ENCODE measurements at places on chromosomes 6 and 20.
A peak's percentile ranks its signal among the peaks of the same experiment; 100 is the strongest.

- DNase-seq, result peak; percentile 75
These were observed 211.1 kb downstream of the ANKRD60 start for GRCh38 chr20:58017231-58017969.

- DNase-seq, result no peak
These were observed 113.7 kb upstream of the F13A1 start for GRCh38 chr6:6434151-6434550.

GRCh38 chr6:74115674-74116073 lies 419.7 kb downstream of the CD109 start:
- no peak for DNase-seq

DNA sequence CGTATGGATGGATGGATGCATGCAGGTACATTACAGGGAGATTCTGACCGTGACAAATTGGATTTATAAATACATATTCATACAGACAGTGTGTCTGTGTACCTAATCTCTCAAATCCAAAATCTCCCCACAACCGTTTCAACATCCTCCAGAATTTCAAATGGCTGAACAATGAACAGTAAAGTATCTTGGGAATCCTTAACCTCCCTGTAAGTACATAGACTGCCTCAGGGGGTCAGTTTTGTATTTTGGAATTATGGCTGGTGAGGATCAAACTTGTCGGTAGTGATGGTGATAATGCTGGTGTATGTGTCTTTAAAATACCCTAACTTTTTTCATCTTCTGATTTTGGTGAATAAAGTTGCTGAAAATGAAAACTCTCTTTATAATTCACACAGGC lies 246.2 kb downstream of the FOXC1 start:
- no peak for DNase-seq

- DNase-seq, result no peak
These were observed 198.2 kb downstream of the WDR27 start for GRCh38 chr6:169503422-169504152.

GRCh38 chr20:35560105-35560511 lies 18.2 kb downstream of the ERGIC3 start:
- DNase-seq, result no peak

GRCh38 chr6:91376686-91377085 lies 789.8 kb upstream of the MAP3K7 start:
- no peak for DNase-seq

DNA sequence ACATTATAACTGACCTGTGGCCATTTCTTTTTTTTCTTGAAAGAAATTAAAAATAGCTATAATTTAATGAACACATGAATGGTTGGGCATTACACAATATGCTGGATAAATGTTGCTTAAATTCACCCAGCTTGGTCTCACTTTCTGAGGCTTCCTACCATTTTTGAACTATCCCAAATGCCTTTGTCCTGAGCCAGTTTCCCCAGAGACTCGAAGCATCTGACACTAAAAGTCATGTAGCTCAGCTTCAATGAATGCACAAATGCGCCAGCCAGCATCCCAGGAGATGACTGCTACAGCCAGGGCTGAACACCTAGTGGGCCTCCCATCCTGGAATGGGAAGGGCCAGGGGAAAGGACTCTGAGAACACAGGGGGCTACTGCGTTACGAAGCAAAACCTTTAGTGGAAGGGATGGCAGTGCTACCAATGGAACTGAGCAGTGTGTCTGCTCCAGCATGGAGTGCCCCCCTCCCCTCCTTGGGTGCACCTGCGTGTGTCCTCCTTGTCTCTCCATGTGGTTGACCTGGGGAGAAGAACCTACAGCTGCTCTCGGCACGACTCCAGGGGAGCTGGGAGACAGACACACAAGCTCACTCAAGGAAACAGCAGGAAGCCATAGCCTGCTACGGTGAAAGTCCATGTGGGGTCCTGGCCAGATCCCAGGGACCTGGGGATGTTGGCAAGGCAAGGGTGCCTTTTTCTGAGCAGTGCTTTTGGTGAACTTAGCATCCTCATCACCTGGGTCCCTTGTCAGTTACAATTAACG lies 60.9 kb downstream of the IRF4 start:
- DNase-seq, result no peak

DNA sequence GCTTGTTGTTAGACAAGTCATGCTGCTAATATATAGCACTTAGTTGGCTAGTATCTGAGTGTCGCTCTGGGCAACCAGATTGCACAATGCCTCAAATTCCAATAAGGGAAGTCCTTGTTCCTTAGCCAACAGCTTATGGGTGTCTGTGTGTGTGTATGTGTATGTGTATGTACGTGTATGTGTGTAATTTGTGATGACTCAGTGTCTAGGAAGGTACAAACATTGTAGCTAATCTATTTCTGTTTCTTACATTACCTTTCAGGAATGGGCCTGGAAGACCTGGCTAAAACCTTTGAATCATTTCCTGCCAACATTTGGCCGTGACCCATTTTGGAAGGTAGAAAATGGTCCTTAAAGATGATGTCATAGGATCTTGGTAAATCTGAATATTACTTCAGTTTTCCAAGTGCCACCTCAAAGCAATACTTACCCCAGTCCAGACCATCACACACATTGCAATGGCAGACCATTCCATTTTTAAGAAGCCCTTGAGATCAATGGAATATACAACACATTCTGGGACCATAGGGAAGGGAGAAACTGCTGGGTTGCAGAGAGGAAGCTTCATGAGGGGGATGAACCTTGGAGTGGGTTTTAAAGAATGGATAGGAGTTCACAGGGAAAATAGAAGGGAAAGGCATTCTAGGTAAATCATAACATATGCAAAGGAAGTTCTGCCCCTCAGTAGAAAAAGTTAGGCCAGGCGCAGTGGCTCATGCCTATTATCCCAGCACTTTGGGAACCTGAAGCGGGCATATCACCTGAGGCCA lies 25.1 kb downstream of the NEDD9 start:
- DNase-seq, result no peak

GRCh38 chr6:67300430-67301040 lies 1334.5 kb upstream of the ADGRB3 start:
- no peak for DNase-seq

DNA sequence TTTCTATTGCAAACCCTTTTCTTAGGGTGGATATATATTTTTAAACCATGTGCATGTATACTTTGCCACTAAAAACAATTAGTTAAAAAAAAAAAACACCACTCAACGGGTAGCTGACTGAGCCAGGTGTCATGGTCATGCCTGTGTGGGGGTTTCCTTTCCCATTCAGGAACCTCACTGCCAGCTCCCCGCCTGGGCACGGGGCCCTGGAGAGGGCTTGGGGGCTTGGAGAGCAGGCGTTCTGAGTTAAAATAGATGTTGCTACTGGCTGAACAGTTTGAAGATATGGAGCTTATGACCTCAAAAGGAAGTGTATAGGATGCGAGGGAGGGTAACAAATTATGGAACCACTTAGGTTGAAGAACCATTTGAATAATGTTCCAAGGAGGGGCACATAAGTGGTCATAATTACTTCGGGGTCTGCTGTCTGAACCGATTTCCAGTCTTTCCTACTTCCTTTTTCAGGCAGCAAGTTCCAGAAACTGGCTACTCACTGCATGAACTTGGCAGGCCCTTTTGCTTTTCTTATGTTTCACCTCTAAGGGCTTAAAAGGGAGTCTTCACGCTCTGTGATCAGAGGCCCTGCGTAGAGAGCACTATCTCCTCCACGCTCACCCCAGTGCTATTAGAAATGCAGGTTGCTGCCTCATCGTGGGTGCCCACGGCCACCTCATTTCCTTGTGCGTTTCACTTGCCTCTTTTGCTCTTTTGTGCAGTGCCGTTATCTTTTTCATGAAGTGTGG lies 9.9 kb downstream of the STX16 start:
- no peak for DNase-seq

- no peak for DNase-seq
These were observed 124.2 kb downstream of the SLC24A3 start for GRCh38 chr20:19336631-19337030.

GRCh38 chr6:92541448-92542060 lies 877.8 kb downstream of the EPHA7 start:
- no peak for DNase-seq

DNA sequence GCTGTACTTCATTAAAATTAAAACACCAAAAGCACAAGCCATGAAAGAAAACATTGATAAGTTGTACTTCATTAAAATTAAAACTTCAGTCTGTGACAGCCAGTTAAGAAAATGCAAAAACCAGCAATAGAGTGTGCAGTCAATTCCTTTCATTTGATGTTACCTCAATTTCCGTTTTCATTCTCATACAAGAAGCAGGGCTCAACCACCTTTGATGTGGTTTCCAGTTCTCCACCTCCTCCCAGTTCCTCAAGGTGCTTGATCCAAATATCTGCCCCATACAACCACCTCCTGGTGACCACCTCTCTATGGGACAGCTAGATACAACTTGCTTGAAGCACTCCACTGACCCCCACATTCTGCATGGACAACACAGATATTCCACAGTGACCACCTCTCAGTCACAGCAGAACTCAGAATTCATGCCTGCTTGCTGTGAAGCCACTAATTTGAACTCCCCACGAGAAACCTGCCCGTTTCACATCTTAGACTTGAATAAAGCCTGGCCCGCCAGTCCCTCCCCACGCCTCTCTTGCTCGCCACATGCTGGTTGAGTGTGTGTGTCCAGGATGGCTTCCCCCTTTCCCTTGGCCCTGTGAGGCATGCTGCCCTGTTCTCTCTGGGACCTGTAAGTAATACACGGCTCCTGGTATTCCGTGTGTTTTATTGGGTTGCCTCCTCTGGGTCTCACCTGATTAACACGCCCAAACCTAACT lies 66.1 kb downstream of the FAM50B start:
- no peak for DNase-seq

GRCh38 chr6:39424831-39425230 lies 102.3 kb upstream of the KCNK16 start:
- DNase-seq, result no peak

- DNase-seq, result no peak
These were observed 927 bp downstream of the ASXL1 start for GRCh38 chr20:32358883-32359632.

- DNase-seq, result no peak
These were observed 216.8 kb downstream of the LAMA2 start for GRCh38 chr6:129099696-129100095.
